Esophagus mucosa (tissue), 1 donor: ENCODE measurements at places on chromosomes 2 and 18. TPM values are rescaled to one million over a fixed set of nuclear protein-coding genes. Genes with fewer than 3 reads are reported as not detected.

DNA sequence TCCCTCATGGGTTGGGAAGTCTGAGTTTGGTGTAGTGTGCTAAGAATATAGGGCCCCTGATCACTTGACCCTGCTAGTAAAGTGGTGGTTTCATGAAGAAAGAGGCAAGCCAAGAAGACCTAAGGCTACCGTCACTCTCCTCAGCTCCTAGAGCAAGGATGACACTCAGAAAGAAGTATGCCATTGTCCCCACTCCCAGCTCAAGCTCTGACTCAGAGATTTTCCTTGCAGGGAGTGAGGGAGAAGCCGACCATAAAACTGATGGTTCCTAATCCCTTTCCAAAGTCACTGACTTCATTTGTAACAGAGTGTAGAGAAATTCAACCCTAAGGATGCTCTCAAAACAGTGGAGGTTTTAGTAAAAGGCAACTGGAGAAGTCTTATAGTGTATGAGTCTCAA, 80.9 kb downstream of the ICA1L start:
- no peak for ATAC-seq

The KCNE4 gene
- 0.12 TPM for total RNA-seq

- no peak for ATAC-seq
Measured at GRCh38 chr2:167550448-167550847, 662.2 kb downstream of the XIRP2 start.

DNA sequence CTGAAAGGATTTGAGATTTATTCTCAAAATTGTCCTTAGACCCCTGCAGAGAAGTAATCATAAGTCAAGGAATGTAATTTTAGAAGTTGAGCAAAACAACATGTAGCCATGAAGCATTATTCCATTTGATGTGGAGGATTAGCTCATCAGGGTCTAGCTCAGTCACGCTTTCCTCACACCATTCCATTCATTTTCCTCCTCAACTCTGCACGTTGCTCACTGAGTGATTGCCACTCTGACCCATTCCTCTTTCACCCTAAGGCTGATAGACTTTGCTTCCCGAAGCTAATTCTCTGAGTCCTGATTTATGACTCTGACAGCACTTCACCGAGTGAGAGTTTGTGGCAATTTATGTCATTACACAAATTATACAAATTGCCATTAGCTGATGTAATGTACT, 820.6 kb upstream of the PIK3C3 start:
- no peak for ATAC-seq

The QPCT gene
- total RNA-seq: 5.9 TPM

The PIEZO2 gene
- 0.76 TPM for total RNA-seq

DNA sequence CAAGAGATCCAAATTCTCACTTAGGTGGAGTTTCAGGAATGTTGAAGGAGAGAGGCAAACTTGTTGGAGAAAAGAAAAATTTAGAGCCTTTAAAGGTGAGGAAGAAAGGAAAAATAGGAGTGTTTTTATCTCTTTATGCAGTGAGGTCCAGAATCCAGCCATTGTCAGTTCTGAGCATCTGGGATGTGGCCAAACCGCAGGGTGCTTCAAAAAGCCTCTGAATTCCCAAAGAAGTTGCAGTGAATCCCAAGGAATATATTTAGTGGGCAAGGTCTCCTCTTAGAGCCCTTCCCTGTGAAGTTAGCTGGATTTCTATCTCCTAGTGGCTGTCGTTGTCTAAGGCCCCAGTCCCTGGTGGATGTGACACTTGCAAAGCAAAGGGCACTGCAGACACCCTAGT, 51.2 kb downstream of the MTCL1 start:
- ATAC-seq: no peak

GRCh38 chr18:49648326-49648725, 86.5 kb downstream of the LIPG start:
- no peak for ATAC-seq

GRCh38 chr2:150963336-150963735, 298.3 kb downstream of the RBM43 start:
- ATAC-seq: no peak

DNA sequence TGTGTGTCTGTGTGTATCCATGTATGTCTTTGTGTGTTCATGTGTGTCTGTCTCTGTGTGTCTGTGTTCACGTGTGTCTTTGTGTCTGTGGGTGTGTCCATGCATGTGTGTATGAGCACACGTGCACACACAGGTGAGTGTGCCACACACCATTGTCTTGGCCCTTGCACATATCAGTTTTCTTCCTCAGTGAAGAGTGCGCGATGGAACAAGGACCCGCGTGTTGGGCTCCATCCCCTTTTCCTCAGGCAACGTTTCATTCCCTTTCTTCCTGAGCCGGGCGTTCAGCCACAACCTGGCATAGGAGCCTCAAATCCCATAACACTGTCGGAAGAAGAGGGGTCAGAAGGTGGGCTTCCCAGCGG, 74.3 kb downstream of the PTGR3 start:
- no peak for ATAC-seq

The SLC16A14 gene
- total RNA-seq: 3.8 TPM

DNA sequence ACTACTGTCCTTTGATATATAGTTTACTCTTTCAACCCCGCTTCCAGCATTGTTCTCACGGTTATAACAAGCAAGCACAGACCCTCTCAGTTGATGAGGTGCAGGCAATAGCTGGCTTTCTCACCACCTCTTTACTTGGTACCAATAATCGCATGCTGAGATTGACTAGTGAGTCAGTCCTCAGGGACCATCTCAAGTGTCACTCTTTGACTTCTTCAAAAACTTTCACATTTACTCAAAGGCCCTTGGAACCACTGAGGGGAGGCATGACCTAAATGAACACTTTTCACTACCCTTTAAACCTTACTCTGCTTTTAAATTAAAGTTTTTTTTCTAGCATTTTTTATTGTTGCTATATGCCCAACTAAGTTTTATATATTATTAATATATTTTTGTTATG, 101.8 kb downstream of the DAW1 start:
- ATAC-seq: no peak

The SLC35G4 gene
- total RNA-seq: not detected

- ATAC-seq: no peak
Measured at GRCh38 chr18:43789234-43790000, 512.1 kb upstream of the SYT4 start.

The PNO1 gene
- total RNA-seq: 10.8 TPM

GRCh38 chr2:129575431-129575830, 404.0 kb upstream of the RAB6C start:
- no peak for ATAC-seq

DNA sequence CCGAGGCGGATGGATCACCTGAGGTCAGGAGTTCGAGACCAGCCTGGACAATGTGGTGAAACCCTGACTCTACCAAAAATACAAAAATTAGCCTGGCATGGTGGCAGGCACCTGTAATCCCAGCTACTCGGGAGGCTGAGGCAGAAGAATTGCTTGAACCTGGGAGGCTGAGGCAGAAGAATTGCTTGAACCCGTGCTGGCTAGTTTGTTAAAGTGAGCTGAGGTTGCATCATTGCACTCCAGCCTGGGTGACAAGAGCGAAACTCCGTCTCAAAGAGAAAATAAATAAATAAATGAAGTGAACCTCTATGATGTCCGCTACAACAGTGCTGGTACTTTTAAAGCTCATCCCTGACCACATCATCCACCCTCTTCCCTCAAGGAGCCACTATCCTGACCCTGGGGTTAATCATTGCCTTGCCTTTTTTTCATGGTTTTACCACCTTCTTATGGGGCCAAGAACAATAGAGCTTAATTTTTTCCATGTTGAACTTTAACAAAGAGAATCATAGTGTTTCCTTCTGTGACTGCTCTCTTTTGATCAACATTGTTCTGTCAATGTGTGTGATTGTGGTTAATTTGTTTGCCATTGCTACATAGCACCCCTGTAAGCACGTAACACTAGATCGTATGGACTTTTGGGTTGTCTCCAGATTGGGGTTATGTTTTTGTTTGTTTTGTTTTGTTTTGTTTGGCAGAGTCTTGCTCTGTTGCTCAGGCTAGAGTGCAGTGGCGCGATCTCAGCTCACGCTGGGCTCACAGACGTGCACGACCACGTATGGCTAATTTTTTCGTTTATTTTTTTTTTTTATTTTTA, 17.1 kb upstream of the ATRAID start:
- ATAC-seq: peak; percentile 17

DNA sequence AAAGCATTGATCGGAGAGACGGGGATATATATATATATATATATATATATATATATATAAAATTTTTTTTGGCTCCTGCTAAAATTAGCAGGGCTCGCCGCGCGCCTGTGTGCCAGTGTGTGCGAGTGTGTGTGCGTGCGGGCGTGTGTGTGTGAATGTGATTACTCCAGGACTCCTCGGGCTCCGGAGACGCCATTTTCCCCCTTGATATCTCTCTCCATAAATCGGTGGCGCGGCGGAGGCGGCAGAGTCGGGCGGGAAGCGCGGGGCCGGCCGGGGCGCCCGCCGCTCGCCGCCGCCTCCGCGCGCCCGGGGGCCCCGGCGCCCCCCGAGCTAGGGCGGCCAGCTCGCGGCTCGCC, 795 bp upstream of the SETBP1 start:
- no peak for ATAC-seq

GRCh38 chr2:83633423-83633822, 825.7 kb downstream of the SUCLG1 start:
- no peak for ATAC-seq
